ENCODE measurements at places on chromosomes 11 and 22.

GRCh38 chr22:48738204-48738980, 1089.3 kb downstream of the BRD1 start:
- DNase-seq, result no peak

DNA sequence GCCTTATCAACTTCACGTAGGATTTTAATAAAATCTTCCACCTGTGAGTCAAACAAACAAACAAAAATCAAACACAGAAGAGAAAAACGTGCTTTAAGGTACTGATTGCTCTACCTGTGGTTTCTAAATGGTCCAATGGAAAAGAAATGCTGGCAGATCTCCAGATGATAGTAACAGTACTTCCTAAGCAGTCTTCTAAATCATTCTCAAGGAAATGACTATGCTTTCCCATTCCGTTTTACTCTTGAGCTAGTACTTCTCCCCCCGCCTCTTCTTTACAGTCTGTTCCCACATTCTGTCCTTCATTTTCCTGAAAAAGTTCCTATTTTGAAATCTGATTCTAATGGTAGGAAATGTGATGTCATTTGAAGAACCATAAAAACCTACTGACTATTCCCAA, 25.4 kb downstream of the SAAL1 start:
- no peak for DNase-seq

- no peak for DNase-seq
Observed at GRCh38 chr22:40531951-40532900, 104.3 kb downstream of the MRTFA start.

GRCh38 chr11:110019675-110020074, 73.5 kb upstream of the ZC3H12C start:
- no peak for DNase-seq

DNA sequence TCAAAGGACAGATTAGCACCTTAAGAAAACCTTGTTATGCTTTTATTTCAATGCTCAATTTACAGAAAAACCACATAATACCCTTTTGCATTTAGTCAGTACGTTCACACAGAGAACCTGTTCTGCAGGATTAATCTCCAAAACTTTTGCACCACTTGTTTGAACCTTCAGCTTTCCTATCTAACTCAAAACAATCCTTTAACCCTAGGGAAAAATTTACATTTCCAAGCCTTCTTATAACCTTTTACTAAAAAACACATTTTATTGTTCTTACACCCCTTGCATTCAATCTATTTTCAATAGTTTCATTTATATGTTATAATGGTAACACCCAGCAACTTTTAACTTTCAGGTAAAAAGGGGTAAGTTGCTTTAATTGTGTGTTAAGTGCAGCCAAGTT, 952.5 kb upstream of the CNTN5 start:
- DNase-seq, result no peak

GRCh38 chr22:22897091-22897490, 9.5 kb downstream of the IGLL5 start:
- no peak for DNase-seq

DNA sequence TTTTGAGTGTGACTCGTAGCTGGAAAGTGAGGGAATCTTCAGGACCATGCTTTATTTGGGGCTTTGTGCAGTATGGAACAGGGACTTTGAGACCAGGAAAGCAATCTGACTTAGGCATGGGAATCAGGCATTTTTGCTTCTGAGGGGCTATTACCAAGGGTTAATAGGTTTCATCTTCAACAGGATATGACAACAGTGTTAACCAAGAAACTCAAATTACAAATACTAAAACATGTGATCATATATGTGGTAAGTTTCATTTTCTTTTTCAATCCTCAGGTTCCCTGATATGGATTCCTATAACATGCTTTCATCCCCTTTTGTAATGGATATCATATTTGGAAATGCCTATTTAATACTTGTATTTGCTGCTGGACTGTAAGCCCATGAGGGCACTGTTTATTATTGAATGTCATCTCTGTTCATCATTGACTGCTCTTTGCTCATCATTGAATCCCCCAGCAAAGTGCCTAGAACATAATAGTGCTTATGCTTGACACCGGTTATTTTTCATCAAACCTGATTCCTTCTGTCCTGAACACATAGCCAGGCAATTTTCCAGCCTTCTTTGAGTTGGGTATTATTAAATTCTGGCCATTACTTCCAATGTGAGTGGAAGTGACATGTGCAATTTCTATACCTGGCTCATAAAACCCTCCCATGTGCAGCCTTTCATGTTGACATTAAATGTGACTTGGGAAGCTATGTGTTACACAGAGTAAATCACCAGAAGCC, 11.0 kb downstream of the OR51E1 start:
- DNase-seq, result no peak

- no peak for DNase-seq
Observed at GRCh38 chr11:95304777-95305176, 73.8 kb upstream of the SESN3 start.

DNA sequence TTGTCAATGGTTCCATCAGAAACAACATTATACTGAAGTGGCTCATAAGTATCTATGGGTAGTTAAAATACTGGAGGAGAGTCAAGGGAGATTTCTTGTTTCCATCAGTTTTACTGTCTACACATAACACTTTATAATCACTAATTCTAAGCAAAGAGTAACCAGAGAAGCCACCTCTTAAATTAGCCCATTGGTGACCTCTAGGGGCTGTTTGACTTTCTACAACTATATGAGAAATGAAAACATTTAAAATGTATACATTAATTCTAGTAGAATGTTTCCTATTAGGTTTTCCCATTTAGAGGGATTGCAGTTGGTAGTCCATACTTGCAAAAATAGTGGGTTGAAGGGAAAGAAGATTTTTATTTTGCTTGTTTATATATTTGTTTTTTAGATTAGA, 504.3 kb downstream of the FAM181B start:
- no peak for DNase-seq

DNA sequence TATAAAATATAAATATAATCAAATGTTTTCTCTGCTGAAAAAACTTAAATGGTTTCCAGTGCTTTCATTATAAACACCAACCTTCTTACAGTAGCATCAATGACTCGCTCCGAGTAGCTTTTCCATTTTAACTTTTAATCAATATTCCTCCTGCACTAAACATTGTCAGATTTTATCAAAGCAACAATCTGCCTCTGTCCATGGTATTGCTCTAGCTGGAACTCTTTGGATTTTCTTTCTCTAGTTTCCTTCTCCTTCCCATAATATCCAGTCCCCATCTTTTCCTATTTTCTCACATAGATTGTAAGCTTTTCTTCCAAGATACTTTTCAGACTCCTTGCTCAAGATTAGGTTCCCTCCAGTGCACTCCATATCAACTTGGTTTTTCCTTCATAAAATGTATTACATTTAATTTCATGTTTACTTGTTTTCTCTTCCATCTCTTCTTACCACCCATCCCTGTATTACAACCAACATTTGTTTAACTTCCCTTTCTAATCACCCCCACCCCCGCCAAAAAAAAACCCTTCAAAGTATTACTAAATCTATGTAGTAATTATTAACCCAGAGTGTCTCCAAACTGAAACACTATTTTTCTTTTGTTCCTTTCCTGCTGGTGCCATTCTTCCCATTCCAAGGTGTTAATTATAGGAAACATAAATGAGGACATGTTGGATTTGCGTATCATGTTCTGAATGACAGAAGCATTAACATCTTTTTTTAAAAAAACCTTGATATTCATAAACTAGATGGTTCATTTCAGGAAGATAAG, 716.5 kb downstream of the NELL1 start:
- DNase-seq, result no peak

Measured in activated CD4-positive, alpha-beta memory T cell treated with anti-CD3 and anti-CD28 coated beads, Interleukin-2, amount 10 ng/mL, durations not matched to agents 7 days and 5 days (primary cell).